GM23248 (cell line): ENCODE measurements at places on chromosomes 1 and 21. TPM values are rescaled to one million over a fixed set of nuclear protein-coding genes. Genes with fewer than 3 reads are reported as not detected.

The PRDX6 gene
- polyA plus RNA-seq = 434 and 438 TPM in 2 replicates

The PDZK1 gene
- 0.91 and 1.7 TPM in 2 replicates for polyA plus RNA-seq

DNA sequence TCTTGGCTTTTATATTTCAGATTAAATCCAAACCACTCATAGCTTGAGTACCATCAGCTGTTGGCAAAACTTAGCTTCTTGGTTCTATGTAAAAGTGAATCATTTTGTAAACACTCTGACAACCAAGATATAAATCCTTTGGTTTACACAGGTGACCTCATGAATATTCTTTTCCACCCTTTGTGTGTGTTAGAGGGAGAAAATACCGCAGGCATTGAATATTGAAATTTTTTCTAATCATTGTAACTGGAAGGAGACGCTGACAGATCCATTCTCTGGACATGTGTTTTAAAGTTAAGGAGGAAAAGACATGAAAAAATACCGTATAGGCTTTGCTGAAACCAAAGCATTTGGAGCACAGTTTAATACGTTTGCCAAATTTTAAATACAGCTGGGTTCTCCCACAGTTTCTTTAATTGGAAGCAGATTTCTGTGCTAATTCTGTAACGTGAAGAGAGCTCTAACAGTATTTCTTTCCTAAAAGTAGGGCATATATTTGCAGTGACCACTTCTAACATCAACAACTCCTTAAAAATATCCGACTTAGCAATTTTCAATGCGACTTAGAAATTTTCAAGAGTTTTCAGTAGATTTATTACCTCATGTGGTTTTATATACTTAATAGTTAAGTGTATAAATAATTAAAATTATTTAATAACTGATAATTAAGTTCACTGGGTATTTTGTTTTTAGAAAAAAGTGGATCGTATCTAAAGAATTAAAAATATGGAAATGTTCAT is 388.2 kb downstream of the USP25 start:
- DNase-seq = peak; percentile 89

GRCh38 chr1:39094685-39095084 is 68.5 kb downstream of the NDUFS5 start:
- DNase-seq = no peak

DNA sequence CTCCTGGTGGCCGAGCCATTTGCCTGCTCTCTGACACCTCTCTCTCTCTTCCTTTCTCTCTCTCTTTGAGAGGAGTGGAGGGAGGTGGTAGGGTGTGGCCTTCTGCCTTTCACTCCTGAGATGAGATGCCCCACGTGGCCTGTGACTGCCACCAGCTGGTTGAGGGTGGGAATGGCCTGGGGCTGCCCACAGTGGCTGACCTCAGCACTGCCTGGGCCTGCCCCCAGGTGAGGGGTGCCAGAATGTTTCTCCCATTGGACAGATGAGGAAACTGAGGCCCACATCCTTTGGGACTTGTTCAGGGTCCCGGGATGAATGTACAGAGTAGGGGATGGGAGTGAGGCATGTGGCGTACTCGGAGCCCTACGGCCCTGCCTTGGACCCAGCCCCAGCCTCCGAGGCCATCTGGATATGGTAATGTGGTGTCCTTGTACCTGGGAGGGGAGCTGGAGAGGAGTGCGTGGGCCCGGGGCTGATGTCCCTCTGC is 12.7 kb upstream of the C1orf167 start:
- peak; percentile 47 for DNase-seq

The PHF13 gene
- 11.2 and 11.6 TPM in 2 replicates for polyA plus RNA-seq

The SLC35F3 gene
- 0.37 and 0.43 TPM in 2 replicates for polyA plus RNA-seq

The CAPN9 gene
- polyA plus RNA-seq = not detected in 2 replicates

DNA sequence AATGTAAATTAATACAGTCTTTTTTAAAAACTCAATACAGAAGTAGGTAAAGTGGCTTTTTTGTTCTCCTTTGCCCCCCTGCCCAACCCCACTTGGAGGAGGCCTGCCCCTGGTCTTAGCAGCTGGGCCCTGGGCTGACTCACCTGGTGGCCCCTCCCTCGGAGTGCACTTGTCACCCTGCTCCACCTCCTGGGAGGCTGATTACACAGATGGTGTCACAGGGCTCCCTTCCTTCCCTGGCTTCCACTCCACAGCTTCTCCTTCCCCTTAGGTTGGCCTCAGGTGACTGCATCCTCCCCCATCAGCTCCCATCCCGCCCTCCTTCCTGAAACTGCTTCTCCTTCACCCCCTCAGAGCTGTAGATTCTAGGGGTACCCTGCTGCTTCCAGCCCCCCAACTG is 11.7 kb upstream of the CAPN9 start:
- DNase-seq = no peak

GRCh38 chr1:33434363-33434750 is 3.5 kb upstream of the PHC2 start:
- no peak for DNase-seq

The ZNF678 gene
- polyA plus RNA-seq = 0.70 and 0.86 TPM in 2 replicates

DNA sequence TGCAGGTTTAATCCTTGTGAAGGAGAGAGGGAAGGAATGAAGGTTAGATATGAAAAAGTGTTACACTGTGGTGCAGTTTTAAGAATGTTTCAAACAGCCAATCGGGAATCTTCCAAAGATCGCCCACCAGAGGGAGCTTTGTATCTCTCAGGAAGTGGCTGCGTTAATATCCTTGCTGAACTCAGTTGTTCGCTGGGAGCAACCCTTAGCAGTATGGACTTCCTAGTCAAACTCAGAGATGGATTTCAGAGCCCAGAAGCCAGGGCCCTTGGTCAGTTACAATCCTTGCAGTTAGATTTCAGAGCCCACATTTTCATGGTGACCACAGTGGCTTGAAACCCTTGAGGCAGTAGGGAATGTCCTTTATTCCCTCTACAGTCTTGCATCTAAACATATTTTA is 136.2 kb downstream of the NTNG1 start:
- DNase-seq = peak; percentile 84

DNA sequence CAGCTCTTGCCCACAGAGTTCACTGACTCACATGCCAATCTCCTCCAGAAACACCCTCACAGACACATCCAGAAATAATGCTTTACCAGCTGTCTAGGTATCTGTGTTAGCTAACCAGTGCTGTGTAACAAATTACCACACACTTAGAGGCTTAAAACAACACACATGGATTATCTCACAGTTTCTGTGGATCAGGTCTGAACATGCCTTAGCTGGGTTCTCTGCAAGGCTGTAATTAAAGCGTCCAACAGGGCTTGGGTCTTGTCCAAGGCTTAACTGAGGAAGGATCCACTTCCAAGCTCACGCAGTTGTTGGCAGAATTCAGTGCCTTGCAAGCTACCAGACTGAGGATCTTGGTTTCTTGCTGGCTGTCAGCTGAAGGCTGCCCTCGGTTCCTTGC is 92.5 kb upstream of the RGS4 start:
- no peak for DNase-seq

The MAP10 gene
- polyA plus RNA-seq = 1.5 and 1.7 TPM in 2 replicates

GRCh38 chr1:31588751-31589515 is 12.6 kb downstream of the TINAGL1 start:
- peak; percentile 70 for DNase-seq

DNA sequence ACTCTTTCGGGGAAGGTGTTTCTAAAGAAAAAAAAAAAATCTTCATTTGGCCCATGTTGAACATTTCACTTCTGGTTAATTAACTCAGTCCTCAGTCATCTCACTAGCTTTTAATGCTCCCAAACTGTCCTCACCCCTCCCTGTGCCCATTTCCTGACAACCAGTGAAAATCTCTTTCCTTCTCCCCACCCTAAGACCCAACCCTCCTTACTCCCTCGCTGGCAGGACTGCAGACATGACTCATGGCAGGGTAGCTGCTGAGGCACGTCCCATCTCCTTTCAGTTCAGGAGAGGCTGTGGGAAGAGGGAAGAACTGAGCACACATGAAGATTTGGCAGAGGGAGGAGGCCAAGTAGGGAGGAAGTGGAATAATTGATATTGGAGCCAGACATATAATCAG is 12.6 kb downstream of the PKP1 start:
- peak; percentile 86 for DNase-seq

The TCEA3 gene
- polyA plus RNA-seq = 21.3 and 23.2 TPM in 2 replicates

The SPRR2A gene
- not detected in 2 replicates for polyA plus RNA-seq

The GNAT2 gene
- 0.32 TPM in 1 of 2 replicates, not detected in the other for polyA plus RNA-seq

The BRINP2 gene
- polyA plus RNA-seq = 0.06 TPM in 1 of 2 replicates, not detected in the other

GRCh38 chr1:81547261-81547911 is 253.3 kb upstream of the ADGRL2 start:
- DNase-seq = no peak

The KCNT2 gene
- polyA plus RNA-seq = 0.14 and 0.22 TPM in 2 replicates

GRCh38 chr1:50831300-50832061 is 128.6 kb downstream of the FAF1 start:
- no peak for DNase-seq

DNA sequence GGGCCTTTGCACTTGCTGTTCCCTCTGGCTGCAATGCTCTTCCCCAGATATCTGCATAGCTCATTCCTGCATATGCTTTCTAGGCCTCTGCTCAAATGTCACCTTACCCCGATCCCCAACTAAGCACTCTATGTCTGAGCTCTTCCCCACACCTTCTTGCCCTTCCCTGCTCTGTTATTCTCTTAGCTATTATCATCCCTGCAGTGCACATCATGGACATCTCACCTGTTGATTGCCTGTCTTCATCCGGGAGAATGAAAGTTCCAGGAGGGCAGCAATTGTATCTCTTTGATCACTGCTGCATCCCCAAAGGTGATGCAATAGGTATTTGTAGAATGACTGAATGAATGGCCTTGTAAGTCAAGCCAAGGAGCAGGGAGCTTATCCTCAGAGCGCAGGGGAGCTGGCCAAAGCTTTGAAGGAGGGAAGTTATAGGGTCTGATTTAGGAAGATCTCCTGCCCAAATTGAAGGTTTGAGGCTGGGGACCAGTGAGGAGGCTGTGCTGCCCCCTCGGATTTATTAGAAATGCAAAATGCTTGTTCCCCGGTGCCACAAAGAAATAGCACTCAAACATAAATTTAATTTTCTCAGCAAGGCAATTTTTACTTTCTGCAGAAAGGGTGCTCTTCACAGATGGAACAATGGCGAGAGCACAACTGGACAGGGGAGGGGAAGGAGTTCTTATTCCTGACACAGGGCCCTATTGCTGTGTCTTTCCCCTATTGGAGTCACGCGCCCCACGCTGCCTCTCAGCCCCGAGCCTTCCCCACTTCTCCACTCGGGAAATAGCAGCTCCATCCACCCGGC is 631.1 kb downstream of the MATN1 start:
- no peak for DNase-seq

The OPTC gene
- not detected in 2 replicates for polyA plus RNA-seq

- DNase-seq = no peak
These were observed 8.4 kb upstream of the XKR8 start for GRCh38 chr1:27951396-27951795.

DNA sequence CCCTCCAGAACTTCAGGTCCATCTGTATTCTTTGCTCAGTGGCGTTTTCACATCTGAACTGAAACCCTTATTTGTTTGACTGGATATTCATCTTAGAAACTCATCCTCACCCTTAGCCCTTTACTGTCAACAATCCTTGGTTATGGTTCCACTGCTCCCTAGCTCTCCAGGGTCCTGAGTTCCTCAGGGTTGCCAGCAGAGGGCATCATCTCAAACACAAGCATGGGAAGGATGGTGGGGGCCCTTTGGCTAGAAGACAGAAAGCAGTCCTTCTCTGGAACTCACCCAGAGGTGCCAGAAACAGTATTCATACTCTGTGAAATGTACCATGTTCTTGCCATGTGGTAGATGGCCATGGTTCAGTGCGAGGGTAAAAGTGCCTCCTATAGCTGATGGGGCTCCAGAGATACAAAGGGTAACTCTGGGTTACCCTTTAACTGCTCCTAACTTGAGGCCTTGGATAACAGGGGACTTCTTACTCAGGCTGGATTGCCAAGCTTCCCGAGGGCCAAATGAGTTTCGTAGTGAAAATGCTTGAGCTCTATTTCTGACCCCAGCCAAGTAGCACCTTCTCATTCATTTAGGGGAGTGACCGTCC is 11.3 kb downstream of the NCSTN start:
- DNase-seq = peak; percentile 50

- DNase-seq = no peak
These were observed 76.0 kb downstream of the NRIP1 start for GRCh38 chr21:14988760-14989159.

The PRKCZ gene
- 2.8 and 3.4 TPM in 2 replicates for polyA plus RNA-seq

DNA sequence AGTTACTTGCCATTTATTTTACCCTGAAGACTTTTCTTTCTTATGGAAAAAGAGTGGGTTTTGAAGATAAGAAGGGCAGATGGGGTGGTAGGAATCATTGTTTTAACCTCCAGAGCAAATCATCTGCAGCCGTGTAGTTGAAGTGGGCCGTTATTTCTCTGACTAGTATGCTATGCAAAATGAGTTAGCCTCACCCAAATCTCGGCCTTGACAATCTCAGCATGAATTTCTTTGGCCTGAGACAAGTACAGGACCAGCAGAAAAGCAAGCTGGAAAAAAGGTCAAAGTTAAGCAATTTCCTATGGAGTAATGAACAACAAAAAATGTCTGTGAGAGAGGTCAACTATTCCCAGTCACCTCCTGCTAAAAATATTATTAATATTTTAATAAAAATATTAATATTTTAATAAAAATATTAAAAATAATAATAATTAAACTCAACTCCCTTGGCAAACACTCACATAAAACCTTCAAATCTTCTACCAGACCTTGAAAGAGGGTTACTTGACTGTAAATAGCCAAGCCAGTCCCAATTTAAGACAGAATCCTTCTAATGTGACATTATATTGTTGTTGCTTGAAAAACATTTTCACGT is 6.8 kb upstream of the TEKT2 start:
- peak; percentile 22 for DNase-seq

GRCh38 chr1:161157867-161158266 is 1.4 kb upstream of the USP21 start:
- no peak for DNase-seq

The OR10J1 gene
- not detected in 2 replicates for polyA plus RNA-seq

- DNase-seq = no peak
These were observed 37.6 kb downstream of the PDE4B start for GRCh38 chr1:65830306-65830705.

The CTSE gene
- polyA plus RNA-seq = not detected in 2 replicates

- DNase-seq = peak; percentile 60
These were observed 954 bp downstream of the RSBN1 start for GRCh38 chr1:113811156-113811887.

- peak; percentile 100 for DNase-seq
These were observed 37.6 kb downstream of the GALNT2 start for GRCh38 chr1:230104395-230105244.

- peak; percentile 68 for DNase-seq
These were observed at the start of gene EDARADD for GRCh38 chr1:236393681-236394481. Gene EDARADD, plus strand, starts transcription at chr1:236394286. Its CDS starts 159 bp downstream, at chr1:236394445.

DNA sequence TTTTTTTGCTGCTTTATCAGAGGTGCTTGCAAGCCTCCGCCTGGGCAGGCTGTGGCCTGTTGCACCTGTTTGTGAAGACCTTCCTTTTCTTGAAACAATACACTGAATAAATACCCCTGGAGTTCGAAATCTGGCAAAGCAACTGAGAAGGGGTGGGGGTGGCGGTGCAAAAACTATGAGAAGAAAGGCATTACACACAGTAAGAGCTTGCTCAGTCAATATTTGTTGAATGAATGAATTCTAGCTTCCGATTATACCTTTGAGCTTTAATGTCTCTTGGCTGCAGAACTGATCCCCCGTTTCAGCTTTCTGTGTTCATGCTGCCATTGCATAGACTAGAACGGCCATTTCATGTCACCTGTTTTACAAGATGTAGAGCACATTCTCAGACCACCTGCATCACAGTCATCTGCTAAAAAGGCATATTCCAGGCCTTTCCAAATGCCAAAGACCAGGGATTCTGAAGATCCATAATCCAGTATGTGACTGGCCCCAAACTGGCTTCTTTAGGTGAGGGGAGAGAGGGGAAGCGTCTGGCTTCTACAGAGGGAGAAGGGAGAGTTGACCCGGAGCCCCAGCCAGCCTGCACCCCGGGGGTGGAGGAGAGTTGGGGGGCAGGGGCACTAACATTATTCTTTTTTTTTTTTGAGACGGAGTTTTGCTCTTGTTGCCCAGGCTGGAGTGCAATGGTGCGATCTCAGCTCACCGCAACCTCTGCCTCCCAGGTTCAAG is 111.5 kb downstream of the ETS2 start:
- no peak for DNase-seq
